SHP77 treated with DMSO at 0.1 percent for 48 hours (cell line): ENCODE measurements at places on chromosomes 4 and X.

DNA sequence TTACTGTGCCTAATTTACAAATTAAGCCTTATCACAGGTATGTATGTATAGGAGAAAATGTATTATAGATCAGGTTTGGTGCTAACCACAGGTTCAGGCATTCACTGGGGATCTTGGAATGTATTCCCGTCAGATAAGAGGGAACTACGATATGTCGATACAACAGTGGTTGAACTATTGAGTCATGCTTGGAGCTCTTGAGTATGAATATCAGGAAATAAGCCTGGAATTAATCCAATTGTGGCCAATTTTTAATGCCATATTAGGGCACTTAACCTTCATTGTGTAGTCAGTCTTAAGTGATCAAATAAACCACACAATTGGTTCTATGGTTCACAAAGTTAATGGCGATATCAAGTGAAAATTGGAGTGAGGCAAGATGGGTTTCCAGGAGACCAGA, 556.5 kb downstream of the IL1RAPL1 start:
- DNase-seq: no peak

- DNase-seq: no peak
Measured at GRCh38 chrX:131633285-131633917, 89.5 kb downstream of the OR13H1 start.

DNA sequence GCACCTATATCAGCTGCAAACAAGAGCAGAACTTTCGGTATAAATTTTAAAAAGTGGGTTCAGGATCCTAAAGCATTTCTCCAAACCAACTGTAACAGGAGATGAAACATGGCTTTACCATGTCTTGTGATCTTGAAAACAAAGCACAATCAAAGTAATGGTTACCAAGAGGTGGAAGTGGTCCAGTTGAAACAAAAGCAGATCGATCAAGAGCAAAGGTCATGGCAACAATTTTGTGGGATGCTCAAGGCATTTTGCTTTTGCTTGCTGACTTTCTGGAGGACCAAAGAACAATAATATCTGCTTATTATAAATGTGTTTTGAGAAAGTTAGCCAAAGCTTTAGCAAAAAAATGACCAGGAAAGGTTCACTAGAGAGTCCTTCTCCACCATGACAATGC, 116.9 kb upstream of the RAP2C start:
- DNase-seq: no peak

DNA sequence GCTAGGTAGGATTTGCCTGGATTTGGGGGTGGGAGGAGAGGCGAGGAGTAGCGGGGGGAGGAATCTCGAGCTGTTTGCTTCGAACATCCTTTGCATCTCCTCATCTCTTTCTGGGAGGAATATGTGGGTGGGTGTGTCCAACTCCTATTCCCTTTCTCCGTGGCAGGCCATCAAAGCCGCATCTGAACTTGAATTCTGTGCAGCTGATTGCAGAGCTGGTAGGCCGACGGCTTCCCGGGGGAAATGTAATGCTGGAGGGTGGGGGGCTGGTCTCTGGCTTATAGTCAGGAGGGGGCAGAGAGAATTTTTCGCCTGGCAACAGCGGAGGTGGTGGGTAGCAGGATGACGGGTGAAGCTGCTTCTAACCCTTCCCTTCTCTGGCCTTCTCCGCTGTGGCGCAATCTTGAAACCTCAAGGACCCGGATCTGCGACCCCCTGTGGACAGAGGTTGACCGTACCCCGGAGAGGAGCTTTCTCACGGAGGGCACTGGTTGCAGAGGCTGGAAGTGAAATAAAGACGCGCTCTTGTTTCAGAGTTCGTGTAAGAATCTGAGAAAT, 628 bp downstream of the ZCCHC12 start:
- no peak for DNase-seq

DNA sequence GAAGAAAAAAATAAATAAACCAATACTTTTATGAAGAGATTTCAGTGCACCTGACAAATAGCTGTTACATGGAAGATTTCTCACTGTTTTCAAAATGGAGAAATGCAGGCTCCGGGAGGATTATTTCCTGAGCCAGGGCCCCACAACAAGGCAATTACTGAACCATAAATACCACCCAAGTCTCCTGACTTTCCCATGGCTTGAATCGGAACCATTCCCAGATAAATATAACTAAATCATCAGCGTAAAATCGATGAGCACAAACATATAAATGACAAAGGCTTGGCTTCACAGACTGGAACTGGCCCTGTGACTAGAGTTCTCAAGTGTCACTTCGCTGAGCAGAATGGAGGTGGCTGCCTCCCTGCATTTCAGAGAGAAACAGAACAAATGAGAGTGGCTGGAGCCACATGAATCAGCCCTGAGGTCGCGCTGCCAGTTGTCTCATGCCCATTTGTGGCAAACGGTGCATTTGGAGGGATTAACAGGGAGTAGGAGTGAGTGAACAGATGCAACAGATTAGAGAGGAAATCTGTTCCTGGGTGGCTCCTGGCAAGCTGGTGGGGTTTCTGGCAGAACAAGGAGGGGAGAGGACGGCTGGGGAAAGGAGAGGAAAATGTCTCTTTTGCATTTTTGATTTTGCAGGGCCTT, 57.3 kb upstream of the STIM2 start:
- DNase-seq: no peak

GRCh38 chr4:48420144-48420543, 63.0 kb upstream of the SLC10A4 start:
- DNase-seq: no peak
